RWPE1 (cell line): ENCODE measurements at places on chromosomes 1 and 21.

- no peak for DNase-seq
Observed at GRCh38 chr1:201483373-201483949, 14.5 kb upstream of the PHLDA3 start.

DNA sequence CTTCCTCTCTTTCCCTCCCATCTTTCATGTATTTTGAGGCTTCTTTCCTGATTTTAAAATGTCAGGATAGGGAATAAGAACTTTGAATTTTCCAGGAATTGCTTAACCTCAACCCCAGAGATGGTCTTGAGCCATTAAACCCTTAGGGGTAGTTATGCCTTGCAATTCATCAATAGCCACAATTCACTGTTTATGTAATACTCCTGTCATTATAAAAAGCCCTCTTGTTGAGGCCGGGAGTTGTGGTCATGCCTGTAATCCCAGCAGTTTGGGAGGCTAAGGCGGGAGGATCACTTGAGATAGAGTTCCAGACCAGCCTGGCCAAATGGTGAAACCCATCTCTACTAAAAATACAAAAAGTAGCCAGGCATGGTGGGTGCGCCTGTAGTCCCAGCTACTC, 24.5 kb downstream of the SPATA45 start:
- no peak for DNase-seq

GRCh38 chr1:185486346-185486745, 169.3 kb upstream of the IVNS1ABP start:
- no peak for DNase-seq

GRCh38 chr1:246179401-246179800, 327.7 kb downstream of the SMYD3 start:
- DNase-seq: no peak

DNA sequence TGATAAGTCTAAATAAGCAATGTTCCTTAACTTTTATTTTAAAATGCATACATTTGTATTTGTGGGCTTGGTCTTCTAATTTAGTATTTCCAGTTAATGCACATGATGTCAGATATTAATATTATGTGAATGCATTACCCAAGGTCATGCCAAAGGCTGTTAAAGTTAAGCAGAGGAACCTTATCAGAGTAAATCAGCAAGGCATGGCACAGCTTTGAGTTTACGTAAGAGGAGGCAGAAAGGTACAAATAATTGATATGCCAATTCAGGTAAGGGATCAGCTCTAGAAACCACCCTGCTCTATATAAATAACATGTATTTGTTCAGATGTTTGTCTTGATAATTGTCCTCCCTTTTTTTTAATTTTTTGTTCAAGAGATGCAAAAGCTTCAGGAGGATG, 64.5 kb upstream of the CHRM3 start:
- no peak for DNase-seq

- no peak for DNase-seq
Observed at GRCh38 chr21:25360593-25360992, 246.7 kb downstream of the MRPL39 start.

- no peak for DNase-seq
Observed at GRCh38 chr21:41290106-41290799, 26.3 kb upstream of the FAM3B start.

DNA sequence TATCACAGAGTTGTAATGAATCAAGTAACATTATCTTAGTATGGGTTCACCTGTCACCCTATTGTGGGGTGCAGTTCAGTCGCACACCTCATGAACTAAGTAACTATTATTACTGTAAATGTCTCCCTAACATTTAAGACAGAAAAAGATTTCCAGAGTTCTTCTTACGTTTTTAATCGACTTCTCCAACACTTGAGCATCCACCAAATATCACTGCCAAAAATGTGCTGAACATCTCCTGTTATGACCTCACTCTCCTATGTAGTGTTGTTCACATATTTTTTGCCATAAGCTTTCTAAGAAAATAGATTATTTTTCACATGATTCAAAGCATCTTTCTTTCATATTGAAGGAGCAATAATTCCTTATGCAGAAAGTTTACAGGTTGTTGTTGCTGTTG, 1.3 kb downstream of the TTLL7 start:
- DNase-seq: no peak

- DNase-seq: no peak
Observed at GRCh38 chr1:242718967-242719366, 194.5 kb upstream of the PLD5 start.

- DNase-seq: peak; percentile 92
Observed at GRCh38 chr1:59673573-59674450, 140.9 kb upstream of the HOOK1 start.

- DNase-seq: no peak
Observed at GRCh38 chr1:154940651-154941194, 4.2 kb upstream of the PMVK start.

DNA sequence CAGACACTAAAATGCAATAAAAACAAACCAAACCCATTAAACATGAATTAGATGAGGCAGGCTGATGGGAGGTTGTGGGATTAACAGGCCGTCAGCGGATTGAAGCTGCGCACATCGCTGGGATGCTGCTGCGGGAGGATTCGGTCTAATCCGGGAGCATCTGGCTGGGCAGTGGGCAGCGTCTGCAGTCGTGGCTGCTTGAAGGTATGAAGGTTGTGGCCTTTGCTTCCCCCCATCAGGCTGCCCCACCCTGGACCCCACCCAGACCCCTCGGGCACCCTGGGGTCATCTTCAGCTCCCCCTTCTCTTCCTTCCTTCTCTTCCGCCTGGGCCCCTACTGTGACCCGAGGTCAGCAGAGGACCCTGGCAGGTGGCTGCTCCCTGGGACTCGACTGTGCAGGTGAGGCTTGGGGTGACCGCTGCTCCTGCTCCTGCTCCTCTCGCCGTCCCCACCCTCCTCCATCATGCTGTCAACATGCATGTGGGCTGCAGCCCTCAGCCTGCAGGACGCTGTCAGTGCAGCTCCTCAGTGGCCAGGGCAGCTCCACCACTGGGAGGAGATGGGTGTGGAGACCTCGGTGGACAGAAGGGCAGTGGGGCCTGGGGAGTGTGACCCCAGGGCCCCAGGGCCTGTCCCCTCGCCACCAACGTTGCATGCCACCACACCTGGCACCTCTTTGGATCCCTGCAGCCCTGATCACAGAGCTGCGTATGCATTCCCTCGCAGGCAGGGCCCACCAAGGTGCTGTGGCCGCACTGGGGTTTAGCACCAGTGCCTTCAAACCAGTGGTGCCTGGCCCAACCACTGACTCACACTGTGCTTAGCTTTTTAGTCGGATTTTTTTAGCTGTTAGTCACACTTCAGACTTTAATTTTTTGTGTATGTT, 112.2 kb upstream of the COL6A1 start:
- DNase-seq: no peak

GRCh38 chr21:41220208-41220733, 52.3 kb downstream of the BACE2 start:
- DNase-seq: no peak
